ENCODE measurements at places on chromosomes 6 and 20.

DNA sequence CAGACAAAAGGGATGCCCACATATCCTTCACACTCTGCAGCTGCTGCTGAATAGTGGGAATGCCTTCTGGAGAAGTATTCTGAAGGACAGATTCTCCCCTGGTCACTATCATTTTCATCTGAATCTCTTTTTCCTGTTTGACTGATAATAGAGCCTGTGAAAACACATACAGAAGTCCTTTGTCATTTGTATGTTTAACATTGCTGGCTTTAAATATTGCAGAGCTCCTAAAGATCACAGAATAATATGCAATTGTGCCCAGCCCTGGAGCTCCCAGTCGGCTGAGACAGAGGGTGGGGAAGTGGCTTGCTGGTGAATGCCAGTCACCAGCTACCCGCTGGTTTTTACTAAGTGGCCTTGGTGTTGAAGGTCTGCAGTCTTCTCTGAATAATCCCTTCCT, 272.3 kb downstream of the SYNE1 start:
- DNase-seq: no peak

- peak; percentile 54 for DNase-seq
Measured at GRCh38 chr20:35767683-35768481, 3.9 kb upstream of the PHF20 start.

- DNase-seq: no peak
Measured at GRCh38 chr6:137044366-137045221, at the start of gene IL20RA. Gene IL20RA (minus strand): TSS chr6:137044965. CDS start chr6:137044728, 237 bp downstream.

DNA sequence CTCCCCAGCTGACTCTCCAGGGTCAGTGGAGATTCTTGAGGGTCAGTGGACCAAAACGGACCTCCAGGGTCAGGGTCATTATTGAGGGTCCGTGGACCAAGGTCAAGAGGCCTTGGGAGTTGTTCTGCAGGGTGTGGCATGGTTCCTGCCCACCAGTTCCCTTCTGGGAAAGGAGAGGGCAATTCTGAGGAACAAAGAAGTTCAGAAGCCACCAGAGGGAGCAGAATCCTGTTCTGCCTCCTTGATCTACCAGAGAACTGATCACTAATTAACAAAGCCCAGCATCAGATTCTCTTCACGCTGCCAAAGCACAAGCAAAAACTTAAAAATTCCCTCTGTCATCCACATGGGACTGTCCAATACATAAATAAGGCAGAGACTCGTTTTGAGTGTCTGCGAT, 263.4 kb downstream of the DHX35 start:
- DNase-seq: no peak

DNA sequence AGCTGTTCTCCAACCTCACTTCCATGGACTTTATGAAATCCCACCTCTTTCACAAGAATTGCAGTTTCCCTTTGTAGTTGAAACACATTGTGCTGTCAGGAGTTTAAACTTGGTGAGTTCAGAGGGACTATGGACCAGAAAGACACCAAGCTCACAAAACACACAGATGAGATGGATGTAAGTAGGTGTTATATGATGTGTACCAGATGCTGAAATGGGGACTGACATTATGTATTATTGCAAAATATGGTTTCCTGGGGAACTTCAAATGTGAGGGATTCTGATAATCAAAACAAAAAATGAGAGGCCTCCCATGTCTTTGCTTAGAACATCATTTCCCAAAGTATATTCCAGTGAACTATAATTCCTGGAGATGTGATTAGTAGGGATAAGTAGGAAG, 401.1 kb upstream of the ARID1B start:
- no peak for DNase-seq

DNA sequence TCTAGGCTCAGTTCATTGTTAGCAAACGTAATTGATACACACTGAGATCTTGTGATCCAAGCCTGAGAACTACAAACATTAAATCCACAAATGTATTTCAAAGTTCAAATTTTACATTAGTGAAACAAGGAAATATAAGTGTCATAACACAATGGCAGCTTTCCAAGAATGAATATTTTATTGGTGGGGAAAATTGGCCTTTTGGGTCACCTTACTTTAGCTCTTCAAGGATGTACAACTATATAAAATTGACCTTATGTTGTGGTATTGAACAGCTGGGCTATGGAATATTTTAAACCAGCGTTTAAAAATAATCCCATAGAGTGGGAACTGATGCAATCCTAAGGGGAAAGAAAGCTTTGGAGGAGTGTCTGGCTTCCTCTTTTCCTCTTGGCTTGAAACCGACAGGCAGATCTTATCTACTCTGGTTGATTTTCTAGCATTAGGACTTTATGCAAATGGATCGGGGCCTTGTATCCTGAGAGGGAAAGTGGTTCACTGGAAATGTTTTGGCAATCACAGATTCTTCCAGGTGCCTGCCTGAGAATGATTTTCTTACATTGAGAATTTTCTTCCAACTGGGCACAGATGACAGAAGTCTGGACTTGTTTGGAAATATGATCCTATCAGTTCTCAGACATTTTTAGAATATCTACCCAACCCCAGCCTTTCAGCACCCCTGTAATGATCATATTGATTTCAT, 184.8 kb upstream of the ECI2 start:
- no peak for DNase-seq

- DNase-seq: no peak
Measured at GRCh38 chr6:35586542-35586941, 73.8 kb upstream of the TULP1 start.

- DNase-seq: no peak
Measured at GRCh38 chr20:21028436-21028835, 77.7 kb downstream of the LINC00237 start.

DNA sequence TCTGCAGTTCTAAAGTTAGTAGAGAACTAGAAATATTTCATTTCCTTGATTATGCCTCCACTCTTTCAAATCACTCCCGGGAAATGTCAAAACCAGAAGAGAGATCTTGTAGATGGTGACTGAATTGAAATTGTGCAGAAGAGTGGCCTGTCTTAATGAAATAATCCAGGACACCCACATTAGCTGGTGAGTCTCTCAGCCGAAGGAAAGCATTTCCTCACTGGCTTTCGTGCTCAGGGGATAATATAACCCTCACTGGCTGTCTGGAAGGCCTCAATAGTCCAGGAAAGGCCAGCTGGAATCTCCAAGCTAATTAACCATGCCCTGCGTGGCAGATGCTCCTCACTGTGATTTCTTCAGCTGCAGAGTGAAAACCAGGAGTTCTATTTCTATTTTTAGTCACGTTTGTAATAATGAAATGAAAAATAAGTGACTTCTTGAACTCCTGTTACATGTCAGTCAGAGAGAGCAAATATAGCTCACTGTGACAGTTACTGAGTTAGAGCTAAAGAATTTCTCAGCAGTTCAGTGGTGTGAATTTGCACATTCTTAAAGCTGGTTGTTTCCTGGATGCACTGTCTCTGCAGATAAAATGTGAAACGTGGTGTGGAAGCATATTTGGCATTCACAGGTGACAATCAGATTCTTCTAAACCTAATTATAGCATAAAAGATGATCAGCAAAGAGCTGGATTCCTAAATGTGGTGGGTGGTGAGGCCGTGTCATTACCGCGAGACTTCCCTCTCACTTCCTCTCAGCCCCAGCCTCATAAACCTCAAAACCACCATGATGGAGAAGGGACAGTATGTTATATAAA, 211.7 kb downstream of the LMBRD1 start:
- no peak for DNase-seq

GRCh38 chr6:82954356-82954755, 111.3 kb downstream of the UBE3D start:
- no peak for DNase-seq

Measured in activated naive CD4-positive, alpha-beta T cell treated with Interleukin-2 at 50 U/mL for 16 hours (primary cell).